ENCODE measurements at places on chromosomes 16 and 17.

- no peak for DNase-seq
Observed at GRCh38 chr17:32627239-32627996, 140.6 kb downstream of the CDK5R1 start.

GRCh38 chr16:88705076-88705684 lies 1.0 kb downstream of the RNF166 start:
- DNase-seq, result no peak

GRCh38 chr17:8052256-8053252 lies 13.7 kb downstream of the ALOX15B start:
- DNase-seq, result no peak

GRCh38 chr17:81927152-81927652 lies 333 bp downstream of the MAFG start:
- no peak for DNase-seq

DNA sequence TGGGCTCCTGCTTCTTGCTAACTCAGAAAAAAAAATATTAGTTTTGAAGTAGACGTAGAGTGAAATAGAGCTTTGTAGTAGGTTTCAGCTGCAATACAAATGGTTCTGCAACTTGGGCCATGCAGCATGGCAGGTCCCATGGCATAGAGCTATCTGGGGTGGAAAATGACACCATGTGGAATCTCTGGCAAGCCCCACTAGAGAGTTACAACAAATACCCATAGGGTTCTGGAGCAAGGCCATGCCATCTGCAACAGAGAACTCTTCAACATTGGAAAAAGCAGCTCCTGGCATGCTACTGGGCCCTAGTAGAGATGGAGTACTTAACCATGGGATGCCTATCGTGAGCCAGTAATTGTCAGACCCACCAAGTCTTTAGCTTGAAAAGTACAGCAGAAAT lies 25.3 kb upstream of the RBBP6 start:
- no peak for DNase-seq

DNA sequence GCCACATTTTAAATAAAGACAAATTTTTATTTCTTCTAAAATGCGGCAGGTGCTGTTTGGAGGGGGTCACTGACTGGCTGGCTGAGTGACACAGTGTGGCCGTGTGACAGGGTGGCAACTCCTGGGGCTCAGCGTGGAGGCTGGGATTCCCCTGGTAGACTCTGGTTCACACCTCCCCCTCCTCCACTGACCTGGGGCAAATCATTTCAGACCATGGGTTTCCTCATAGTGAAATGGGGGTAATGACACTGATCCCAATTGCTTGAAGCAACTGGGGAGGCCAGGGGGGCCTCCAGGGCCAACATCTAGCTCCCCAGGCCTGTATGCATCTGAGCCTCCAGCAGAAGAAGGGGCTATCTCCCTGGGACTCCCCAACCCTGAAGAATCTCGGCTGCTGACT lies 6.6 kb downstream of the HSD11B2 start:
- DNase-seq, result no peak

GRCh38 chr16:3179651-3180050 lies 8.4 kb upstream of the OR1F1 start:
- DNase-seq, result no peak

GRCh38 chr17:65163990-65164495 lies 26.9 kb downstream of the RGS9 start:
- peak; percentile 65 for DNase-seq

GRCh38 chr16:73145166-73145880 lies 97.4 kb upstream of the ZFHX3 start:
- DNase-seq, result no peak

DNA sequence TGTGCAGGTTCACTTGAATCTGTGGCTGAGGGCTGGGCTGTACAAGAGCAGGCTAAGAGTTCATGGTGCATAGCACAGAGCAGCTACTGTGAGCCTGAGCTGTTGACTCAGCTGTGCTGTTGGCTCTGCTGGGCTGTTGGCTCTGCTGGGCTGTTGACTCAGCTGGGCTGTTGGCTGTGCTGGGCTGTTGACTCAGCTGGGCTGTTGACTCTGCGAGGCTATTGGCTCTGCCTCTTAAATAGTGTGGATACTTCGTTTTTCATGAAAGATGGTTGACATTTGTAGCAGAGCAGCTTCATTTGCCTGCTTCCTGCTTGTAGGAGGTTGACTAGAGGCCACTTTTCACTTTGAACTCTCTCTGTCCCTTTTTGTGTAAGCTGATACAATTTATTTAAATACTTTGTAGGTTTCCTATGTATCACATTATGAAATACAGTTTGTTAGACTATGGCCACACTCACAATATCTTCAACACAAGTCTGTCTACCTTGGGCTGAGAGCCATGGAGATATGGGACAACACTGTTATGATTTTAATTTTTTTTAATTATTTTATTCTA lies 40.3 kb upstream of the CCNF start:
- DNase-seq, result no peak

DNA sequence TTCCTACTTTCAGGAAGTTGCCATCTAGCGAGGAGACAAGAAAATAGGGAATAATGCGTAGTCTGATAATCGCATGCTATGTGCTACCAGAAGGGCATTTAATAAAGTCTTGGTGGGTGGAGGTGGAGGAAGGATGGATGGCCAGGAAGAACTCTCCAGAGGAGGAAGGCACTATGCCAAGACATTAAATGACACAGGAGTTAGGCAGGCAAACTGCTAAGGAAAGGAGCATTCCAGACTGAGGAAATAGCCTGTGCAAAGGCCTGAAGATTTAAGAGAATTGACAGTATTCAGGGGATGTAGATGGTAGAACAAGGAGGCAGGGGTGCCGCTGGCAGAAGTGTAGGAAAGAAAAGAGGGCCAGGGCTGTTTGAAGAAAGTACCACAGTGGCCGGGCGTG lies 19.3 kb upstream of the ARHGAP44 start:
- DNase-seq, result no peak

DNA sequence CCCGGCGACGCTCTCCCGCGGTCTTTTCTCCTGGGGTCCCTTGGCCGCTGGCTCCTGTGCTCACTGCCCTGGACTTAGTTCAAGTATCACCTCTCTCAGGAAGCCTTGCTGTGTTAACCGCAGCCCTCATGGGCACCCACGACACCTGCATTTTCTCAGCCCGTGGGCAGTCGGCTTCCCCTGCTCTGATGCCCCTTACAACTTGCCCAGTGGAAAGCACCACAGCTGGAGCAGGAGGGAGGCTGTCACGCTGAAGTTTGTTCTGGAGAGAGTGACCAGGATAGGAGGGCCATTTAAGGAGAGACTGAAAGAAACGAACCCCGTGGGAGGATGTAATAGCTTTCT lies 395 bp downstream of the STXBP4 start:
- no peak for DNase-seq

DNA sequence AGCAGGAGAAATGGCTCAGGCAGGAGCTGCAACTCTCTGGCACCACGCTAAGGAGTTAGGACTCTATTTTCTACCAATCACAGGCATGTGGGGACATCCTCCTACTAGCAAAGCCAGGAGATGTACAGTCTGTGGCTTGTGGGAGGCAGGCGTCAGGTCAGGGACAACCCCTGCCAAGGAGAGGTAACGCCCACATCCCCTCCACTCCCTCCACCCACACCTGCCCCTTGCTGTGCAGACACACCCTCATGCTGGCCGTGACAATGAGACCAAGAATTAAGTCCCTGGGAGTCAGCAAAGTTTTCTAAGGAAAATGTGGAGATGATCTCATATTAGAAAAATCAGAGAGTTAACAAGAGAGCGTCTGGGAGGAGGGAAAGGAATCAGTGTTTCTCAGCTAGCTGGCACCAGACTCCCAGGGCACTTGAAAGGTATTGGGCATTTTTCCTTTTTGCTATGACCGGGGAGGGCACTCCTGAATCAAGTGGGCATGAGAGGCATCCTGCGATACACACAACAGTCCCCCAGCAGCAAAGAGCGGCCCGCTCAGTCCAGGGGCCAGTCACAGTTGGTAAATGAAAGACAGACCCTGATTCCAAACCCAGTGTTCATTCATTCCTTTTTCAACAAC lies 87.3 kb upstream of the RPL38 start:
- no peak for DNase-seq

Data from GM10248 (cell line).